ENCODE measurements at places on chromosomes 2 and 18.

DNA sequence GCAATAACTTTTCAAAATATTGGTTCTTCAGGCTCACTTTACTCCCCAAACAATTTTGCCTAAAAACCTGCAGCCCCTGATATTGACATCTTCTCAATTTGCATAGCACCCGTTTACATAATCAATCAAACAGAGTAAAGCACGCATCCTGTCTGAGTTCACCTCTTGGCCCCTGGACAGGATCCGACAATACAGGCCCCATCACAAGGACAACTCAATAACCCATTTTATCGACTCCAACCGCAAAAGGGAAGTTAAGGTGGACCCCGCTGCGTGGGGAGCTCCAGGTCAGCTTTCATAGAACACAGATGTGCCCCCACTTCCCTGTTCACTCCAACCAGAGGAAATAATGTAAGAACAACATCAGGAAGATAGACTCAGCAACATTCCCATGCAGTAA is 44.7 kb downstream of the TTC32 start:
- no peak for DNase-seq

DNA sequence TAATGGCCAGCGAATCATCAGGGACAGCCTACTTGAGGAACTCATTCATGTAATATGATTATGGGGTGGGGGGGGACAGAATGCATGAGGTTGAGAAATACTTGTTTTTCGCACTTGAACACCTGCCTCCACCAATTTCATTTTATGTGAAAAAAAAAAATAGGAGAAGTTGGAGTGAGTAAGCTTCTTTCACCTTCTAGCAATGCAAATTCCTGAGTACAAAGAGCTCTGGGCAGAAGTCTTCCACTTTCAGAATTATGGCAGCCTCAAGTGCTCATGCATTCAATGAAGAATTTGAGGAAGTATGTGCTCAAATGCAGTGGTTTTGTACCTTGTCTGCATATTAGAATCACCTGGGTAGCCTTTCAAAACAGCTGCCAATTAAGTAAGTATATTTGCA is 40.1 kb upstream of the GPD2 start:
- DNase-seq = peak; percentile 0

GRCh38 chr18:13481820-13482617 is 244.3 kb downstream of the FAM210A start:
- no peak for DNase-seq

GRCh38 chr18:42781298-42781815 is 334.1 kb downstream of the RIT2 start:
- DNase-seq = no peak

DNA sequence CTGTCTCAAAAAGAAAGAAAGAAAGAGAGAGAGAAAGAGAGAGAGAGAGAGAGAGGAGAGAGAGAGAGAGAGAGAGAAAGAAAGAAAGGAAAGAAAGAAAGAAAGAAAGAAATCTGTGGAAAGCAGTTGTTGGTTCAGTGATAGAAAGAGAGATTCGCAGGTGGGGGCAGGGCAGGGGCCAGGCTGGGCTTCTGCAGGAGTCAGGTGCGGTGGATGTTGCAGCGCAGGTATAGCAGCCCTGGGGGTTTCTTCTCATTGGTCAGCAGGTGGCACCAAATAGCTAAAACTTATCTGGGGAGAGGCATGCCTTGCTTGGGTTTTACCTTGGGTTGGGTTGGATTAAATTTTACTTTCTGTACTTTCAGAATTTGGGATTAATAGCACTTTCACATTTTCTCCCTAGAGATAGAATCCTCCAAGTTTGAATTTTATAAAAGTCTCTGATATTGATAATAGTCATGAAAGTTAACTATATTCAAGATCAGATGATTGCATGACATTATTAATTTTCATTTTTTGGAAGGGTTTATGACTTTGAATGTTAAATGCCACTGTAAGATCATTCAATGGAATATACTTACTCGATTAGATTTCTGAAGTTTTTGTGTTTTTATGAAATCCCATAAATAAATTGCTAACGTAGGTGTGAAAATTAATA is 66.6 kb downstream of the SPTBN1 start:
- peak; percentile 52 for DNase-seq

- DNase-seq = no peak
Observed at GRCh38 chr18:58649966-58650816, 21.1 kb upstream of the MALT1 start.

DNA sequence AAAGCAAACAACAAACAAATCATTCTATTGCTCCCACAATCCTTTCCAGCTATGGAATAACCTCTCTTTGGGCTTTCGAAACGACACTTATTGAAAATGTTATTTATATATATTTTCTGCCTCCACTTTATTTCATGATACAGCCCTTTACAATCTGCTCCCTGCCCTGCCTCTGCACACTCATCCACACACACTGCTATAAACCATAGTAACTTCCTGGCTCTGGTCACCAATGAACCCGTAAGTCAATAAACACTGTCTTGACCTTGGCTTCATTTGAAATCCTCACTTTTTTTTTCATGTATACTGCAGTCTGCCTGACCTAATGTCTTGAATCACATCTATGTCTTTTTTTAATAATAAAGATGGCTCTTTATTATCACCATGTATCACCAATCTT is 161.5 kb downstream of the SLC39A10 start:
- peak; percentile 85 for DNase-seq

DNA sequence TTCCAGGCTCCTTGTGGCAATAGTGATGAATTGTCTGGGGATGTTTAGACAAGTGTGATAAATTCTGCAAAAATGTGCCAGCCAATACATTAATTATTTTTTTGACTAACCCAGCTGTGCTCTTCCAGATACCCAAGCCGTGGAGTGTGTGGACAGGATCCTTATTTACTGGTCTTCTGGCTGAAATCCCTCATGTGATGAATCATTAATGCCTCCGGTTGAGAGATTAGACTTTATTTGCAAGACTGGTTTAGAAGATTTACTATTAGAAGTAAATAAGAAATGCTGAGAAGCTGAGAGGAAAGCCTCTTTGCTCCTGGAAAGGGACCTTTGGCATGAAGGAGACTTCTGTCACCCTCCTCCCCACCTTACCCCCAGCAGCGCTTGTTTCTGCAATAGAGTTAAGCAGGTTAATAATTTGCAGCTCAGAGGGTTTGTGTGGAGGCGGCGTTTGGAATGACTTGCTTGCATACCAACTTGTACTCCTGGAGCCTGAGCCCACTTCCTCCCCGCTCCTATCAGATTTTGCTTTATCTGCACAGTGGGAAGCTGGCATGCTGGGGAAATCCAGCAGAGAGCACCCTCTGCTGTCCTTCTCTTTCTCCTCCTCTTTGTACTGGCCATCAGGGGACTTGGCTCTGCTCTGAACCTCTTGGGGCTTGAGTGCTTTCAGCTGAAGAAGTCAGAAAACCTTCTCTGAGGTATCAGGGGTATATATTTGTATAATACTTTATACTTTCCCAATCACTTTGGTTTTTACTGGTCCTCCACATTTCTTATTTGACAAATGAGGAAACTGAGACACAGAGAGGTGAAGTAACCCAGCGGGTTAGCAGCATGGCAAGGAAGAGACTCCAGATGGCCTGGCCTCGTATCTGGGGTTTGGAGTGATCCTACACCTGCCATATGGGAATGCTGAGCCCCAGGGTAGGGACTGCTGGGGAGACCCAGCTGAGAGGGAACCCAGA is 16.3 kb downstream of the SLC3A1 start:
- peak; percentile 79 for DNase-seq

GRCh38 chr2:191617575-191617974 is 60.4 kb upstream of the NABP1 start:
- DNase-seq = peak; percentile 45

- DNase-seq = no peak
Observed at GRCh38 chr2:239647052-239647819, 246.4 kb upstream of the HDAC4 start.

GRCh38 chr2:230225486-230225885 is at the start of gene SP140:
SP140 (plus strand) TSS chr2:230225736; CDS start chr2:230225845, 109 bp downstream.
- no peak for DNase-seq

GRCh38 chr2:231300020-231300721 is 95.3 kb upstream of the B3GNT7 start:
- DNase-seq = peak; percentile 15

DNA sequence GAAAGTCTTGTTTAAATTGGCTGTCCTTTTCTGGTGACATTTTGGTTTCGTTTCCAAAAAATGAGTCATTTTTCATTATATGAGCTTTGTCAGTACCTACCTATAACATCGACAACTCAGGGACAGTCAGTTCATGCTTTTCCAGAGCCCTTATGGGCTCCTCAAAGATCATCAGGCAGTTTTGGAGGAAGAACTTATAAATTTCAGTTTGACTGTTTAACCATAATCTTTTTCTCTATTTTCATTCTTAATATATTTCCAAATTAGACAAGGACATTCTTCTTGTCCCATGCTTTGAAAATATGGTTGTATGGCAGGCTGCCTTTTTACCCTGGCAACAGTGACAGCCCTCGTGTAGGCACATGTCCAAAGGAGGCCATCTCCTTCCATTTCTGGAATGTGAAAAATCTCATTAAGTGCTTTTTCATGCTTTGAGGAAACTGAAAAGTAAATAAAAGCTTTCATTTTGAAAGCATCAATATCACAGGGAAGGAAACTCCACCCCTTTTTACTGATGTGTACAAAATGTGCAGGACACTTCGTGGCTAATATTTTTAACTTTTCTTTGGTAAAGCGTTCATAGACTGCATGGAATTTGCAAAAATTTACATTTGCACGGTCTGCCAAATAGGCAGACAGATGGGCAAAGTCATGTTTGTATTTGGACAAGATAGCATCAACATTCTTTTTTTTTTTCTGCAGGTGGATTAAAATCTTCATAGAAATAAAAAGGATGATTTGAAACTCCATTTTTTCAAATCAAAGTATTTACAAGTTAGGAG is 7.2 kb upstream of the PROC start:
- peak; percentile 70 for DNase-seq

DNA sequence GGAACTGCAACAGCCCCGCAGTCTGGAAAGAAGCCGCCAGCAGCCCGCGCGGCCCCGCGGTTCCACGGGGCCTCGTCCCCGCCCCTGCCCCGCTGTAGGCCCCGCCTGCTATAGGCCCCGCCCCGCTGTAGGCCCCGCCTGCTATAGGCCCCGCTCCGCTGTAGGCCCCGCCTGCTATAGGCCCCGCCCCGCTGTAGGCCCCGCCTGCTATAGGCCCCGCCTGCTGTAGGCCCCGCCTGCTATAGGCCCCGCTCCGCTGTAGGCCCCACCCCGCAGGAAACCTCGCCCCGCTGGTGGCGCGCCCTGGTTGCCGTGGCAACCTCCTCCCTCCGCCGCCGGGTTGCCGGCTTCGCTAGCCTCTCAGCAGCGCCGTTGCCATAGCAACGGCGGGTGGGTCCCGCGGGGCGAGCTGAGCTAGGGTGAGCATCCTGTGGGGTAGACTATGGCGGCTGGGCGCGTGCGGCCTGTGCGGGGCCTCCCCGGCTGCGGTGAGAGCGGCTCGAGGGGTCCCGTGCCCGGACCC is 12.2 kb upstream of the KIF1A start:
- DNase-seq = peak; percentile 94

DNA sequence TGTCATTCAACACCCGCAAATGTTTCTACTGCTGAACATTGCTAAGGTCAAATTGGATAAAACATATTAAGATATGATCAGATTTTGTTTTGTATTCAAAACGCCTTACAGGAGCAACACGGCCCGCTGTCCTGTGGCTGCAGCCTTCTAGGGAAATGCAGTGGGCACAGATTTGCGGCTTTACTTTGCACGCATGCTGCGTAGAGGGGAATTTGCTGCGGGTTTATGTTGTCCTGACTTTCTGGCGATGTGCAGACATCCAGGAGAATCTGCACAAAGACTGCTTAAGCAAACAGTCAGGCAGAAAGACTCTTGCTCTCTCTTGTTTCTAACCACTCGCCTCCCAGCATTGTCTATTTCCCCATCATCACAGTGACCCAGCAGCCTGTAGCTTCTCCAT is 88.3 kb downstream of the LRRC30 start:
- DNase-seq = no peak

- DNase-seq = no peak
Observed at GRCh38 chr18:49648326-49648725, 86.5 kb downstream of the LIPG start.

DNA sequence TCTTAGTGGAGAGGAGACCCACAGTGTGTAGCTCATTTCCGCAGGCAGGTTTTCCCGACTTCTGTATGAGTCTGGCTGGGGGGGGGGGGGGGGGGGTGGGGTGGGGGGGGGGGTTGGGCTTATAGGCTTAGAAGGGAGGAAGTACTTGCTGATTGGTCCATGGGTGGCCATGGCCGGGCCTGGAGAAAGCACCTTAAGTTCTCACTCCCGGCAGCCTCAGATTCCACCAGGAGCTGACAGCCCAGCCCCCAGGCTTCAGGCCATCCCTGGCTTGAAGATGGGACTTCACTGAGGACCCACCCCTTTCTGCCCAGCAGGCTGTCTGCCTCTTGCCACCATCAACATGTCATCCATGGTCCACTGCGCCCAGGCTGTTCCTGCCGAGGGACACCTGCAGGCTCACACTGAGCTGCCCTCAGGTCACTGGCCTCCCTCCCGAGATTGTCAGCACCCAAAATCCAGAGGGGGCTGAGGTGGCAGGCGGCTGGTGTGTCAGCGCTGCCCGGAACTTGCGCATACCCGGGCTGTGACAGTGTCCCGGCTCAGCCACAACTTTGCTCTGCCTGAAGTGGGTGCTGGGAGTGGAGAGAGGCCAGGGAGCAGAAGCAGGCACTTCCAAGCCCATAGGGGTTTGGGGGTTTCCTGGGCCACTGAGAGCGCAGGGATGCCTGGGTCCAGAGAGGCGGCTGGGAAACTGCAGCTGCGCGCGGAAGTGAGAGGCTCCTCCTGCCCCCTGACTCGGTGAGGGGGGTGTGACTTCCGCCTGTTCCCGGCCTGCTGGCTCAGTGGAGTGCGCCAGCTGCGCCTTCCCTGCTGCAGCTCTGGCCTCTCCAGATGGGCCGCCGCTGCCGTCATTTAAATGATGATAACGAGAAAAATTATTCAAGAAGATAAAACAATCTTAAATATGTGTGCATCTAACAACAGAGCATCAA is 256.1 kb downstream of the RPRM start:
- DNase-seq = no peak

GRCh38 chr18:13390196-13390595 is 171.6 kb downstream of the LDLRAD4 start:
- no peak for DNase-seq

DNA sequence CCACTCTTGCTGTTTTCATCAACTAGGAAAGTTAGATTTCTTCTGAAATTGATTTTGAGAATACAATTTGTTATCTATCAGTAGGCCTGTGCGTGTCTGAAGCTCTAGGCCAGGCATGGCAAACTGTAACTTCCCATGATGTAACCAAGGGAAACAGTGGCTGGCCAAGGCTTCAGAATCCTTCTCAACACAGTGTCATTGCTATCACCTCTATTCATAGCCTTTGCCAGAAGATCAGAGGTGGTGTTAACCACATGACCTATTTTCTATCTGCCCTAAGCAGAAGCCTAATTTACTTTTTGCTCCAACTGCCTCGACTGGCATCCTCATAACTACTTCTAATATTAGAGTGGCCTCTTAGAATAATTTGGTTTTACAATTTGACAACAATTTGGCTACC is 2.5 kb downstream of the ITGB6 start:
- DNase-seq = no peak

GRCh38 chr18:5588529-5588928 is 44.7 kb upstream of the EPB41L3 start:
- no peak for DNase-seq

DNA sequence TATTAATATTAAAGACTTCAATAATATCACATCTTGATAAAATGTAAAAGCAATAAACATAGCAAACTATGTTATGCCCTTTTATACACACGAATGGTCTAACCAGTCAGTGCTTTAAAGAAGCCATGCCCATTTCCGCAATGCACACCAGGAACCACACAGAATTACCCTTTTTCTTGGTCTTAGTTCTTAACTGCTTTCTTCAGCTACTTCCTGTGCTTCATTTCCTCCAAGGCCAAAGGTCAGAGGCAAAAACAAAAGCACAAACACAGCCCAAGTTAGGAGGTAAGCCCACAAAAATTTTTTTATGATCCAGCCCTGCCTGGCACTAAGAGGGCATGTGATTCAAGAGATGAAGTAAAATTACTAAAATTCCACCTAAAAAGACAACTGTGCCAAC is 267.2 kb downstream of the FBXO15 start:
- peak; percentile 9 for DNase-seq
